Activated T-cell treated with anti-CD3 and anti-CD28 coated beads for 24 hours (primary cell): ENCODE measurements at places on chromosomes 11 and 22.

DNA sequence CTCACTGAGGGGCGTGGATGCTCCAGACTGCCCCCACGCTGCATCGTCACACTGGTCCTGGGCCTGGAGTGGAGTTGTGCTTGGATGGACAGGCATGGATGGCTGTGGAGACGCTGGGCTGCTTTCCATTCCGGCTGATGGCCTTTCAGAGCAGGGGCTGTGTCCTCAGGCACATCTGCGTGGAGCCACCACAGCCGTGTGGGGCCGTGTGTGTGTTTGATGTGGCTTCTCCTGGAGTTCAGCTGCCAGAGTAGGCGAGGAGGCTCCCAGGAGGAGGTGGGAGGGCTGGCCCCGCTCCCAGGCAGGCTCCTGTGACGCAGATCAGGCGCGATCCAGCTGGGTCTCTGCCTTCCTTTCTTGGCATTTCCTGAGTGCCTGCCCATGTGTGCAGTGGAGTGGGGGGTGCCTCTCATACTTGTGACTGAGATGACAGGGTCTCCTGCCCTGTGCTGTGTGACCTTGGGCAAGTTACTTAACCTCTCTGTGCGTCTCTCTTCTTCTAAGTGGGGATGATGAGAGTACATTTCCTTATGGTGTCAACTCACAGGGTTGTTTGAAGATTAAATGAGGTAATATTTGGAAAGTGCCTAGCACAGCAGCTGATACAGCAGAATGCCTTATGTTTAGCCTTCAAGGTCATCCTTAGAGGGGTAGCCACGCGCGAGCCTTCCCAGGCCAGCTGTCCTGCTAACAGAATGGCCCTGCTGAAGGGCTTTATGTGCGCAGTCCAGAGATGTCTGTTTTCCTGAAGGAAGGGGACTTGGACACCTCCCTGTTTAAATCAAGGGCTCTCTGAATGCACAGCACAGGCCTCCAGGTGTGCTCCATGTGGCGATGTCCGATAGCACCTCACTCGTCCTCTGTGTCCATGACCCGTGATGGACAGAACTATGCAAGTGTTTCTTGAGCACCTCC lies 33.5 kb downstream of the GLB1L2 start:
- DNase-seq: no peak

DNA sequence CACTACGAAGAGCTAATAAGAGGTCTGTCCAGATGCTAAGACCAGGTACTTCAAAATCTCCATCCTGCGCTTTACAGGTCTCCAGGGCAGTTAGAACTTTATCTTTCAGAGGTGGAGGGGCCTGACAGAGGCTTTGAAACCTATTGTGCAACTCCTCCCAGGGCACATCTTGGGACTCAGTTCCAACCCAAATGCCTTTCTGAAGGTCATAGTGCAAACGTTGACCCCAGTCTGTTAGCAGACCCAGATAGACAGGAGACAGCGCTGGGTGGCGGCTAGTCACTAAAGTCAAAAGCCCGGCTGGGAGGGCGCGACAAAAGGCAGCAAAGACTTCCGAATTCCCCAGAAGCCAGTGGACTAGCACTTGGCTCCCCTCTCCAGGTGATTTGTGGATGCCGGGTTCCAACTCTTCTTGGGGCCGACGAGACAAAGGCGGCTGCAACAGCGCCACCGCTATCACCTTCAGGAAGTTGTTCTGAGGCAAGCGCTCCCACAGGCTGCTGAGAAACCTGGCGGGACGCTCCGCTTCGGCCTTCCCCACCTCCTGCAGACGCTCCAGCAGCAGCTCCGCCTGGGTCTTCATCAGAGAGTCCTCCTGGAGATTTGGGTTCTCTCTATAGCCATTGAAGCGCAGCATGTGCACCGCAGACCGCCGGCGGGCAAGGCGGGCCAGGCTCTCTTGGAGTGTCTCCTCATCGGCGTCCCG lies 728 bp downstream of the FANCF start:
- DNase-seq: peak; percentile 39

GRCh38 chr11:125422681-125423080 lies 73.4 kb downstream of the FEZ1 start:
- DNase-seq: no peak

DNA sequence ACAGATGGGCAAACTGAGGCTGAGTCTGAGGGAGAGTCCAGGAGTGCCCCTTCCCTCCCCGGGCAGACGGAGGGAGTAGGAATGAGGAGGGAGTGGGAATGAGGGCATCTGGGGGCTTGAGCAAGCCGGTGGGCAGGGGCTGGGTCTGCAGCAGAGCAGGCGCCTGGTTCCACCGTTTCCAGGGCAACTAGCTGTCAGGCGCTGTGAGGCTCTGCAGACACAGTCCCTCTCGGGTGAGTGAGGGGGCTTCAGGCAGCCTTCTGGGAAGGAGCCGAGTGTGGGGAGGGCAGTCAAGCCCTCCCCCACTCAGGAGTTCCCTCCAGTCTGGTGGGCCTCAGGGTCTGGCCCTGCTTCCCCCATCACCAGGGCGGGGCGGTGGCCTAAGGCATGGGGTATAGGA lies 19.0 kb downstream of the TMEM258 start:
- DNase-seq: no peak

DNA sequence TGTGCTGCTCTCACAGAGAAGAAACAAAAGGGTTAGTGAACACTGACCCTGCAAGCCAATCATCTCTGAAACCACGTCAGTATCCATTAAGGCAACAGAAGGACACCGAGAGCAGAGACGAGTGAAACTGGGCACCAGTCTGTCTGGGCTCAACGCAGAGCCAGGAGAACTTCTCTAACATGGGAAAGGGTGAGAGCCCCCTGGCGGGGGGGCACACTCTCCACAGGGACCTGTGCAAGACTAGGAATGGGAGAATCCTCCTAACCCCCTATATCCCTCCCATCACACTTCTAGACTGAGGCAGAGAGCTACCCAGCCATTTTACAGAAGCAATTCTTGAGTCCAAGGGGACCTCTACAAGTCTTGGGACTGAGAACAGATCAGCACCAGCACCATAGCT lies 285.8 kb downstream of the SOX6 start:
- no peak for DNase-seq

GRCh38 chr11:59810911-59811259 lies 307 bp upstream of the MRPL16 start:
- DNase-seq: no peak
